ENCODE measurements at places on chromosomes 5 and 9. TPM values are rescaled to one million over a fixed set of nuclear protein-coding genes. Genes with fewer than 3 reads are reported as not detected.

- DNase-seq = no peak
Observed at GRCh38 chr9:131609099-131609830, 63.9 kb downstream of the PRRT1B start.

- no peak for DNase-seq
Observed at GRCh38 chr5:174409971-174410370, 314.4 kb upstream of the MSX2 start.

DNA sequence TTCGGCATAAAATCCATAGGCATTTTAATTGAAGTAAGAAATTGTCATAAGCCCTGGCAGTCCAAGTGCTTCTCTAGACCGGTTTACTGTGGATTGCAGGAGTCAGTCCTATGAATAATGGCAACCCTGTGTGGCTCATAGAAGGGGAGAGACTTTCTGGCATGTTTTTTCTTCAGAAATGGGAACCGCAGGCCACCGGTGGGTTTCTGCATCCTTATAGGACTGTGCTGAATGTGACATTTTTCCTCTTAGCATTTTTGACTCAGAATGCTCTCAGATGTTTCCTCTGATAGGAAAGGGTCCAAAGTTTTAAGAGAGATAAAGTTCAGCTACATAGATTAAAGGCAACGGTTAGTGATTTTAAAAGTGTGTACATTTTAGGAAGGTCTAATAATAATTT, 6.3 kb downstream of the DAPK1 start:
- DNase-seq = no peak

- no peak for DNase-seq
Observed at GRCh38 chr9:73280113-73280512, 128.4 kb downstream of the ANXA1 start.

DNA sequence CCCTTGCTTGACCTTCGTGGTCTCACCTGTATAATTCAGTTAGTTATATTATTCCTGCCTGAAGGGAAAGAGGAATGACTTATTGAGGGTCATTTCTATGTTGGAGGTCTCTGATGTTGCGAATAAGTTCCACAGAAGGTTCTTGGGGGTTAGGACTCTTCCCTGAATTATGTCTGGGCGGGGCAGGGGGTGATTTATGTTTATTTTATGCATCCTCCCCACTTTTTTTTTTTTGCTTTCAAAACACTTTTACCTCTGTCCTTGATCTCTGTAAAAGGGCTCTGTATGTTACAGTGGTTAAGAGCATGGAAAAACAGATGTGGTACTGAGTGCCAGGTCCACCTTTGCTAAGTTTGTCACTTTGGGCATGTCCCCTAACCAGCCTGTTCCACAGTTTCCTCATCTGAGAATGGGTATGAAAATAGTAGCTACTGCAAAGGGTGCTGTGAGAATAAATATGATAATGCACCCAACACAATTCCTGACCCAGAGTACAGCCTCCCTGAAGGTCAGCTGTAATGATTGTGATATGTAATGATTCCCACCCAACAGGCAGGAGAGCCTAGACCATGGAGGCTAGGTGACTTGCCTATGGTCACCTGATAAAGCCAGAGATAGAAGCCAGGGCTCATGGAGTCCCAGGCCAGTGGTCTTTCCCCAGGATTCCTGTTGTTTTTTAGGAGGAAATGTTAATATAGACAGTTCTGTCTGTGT, 54.8 kb downstream of the SLC22A5 start:
- no peak for DNase-seq

DNA sequence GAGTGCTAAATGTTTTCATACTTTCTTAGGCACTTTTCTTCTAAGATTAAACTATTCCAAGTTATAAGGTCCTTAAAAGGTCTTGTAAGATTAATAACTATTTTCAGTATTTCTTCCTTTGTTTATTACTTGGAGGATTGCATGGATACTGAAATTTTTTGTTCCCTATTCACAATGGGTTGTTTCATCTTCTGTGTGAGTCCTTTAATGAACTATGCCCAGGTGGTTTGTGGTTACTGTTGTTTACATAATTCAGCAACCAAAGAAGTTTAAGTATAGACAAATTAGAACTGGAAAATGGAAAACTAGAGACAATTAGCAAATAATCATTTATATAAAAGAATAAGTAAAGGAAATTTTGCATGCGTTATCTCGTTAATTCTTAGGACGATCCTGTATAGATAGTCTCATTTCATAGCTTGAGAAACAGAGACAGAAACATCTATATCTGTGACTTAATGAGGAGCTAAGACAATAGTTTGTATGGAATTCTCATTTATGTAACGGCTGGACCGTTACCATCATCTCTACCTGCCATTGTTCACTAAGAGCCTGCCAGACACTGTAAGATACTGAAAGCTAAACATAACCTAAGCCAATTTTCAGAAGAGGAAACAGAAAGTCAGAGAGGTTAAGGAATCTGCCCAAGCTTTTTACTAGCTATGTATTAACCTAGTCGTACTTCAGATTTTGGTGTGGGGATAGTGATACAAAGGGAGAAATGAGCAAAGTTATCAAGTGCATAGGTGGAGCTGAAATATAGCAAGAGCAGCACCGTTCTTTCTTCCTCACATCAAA, 148.2 kb downstream of the PAM start:
- DNase-seq = no peak

DNA sequence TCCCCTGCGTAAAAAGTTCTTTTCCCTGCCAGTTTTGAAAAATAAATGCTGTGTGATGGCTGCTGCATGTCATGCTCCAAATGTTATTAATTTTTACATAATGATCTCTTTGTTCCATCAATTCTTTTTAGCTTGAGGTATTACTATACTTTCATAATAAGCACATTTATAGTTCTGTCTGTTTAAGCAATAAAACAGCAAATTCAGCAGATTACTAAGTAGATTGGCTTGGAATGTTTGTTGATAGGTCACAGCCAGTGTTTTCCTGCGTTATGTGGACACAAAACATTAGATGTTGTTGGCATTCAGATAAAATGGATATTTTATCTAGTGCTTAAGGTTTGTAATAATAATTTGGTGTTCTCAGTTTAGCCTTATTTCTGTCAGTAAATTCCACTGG, 242.0 kb downstream of the KDM4C start:
- DNase-seq = no peak

GRCh38 chr5:136200130-136200529, 7.2 kb upstream of the SMIM32 start:
- DNase-seq = no peak

- DNase-seq = no peak
Observed at GRCh38 chr9:134170532-134171315, 6.4 kb upstream of the RNU6ATAC start.

The AK1 gene
- 88.4 TPM for total RNA-seq

DNA sequence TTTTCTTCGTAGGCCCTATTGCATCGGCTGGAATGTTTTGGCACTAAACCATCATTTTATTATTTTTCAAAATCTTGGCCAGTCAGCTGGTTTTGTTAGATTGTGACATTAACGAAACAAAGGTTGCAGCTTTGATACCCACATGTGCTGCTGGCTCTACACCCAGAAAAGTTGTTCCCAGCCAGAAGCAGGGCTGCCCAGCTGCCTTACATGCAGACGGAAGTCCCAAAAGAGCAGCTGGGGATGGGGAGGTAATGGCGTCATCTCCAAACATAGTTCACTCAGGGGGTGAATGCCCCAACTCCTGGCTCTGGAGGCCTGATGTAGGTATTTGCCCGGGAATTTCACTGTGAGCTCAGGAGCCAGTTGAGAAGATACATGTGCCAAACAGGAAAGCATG, 23.3 kb downstream of the TMEM171 start:
- DNase-seq = no peak

- DNase-seq = no peak
Observed at GRCh38 chr5:179373101-179373934, 28.1 kb upstream of the ADAMTS2 start.

The GPX8 gene
- total RNA-seq = 70.8 TPM

The AK6 gene
- total RNA-seq = 18.1 TPM

DNA sequence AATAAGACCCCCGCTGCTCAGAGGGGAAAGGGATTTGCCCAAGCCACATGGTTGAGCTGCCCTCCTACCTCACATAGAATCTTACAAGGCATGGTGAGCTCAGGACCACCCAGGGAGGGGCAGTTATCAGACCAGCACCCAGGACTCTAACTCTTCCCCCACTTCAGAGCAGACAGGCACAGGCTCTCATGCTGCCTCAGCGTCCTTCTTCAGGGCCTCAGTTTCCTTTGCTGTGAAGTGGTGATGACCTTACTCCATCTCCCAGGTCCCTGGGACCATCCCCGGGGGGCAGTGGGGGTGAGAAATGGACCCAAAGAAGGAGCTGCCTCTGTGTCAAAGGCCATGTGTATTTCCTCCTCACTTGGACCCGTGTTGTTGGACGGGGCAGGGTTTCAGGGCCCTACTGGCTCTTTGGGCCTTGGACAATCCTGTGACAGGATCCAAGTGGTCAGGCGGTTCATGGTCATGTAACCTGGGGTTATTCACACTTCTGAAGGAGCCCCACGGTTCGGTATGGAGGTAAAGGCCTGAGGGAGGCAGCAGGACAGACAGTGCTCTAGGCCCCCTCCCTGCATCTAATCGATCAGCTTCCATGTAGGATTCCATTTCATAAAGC, 31.7 kb upstream of the CSF1R start:
- no peak for DNase-seq

GRCh38 chr5:94627191-94627590, 8.7 kb downstream of the SLF1 start:
- DNase-seq = no peak

The C9orf43 gene
- 0.48 TPM for total RNA-seq

The ANKRD34B gene
- 0.05 TPM for total RNA-seq

DNA sequence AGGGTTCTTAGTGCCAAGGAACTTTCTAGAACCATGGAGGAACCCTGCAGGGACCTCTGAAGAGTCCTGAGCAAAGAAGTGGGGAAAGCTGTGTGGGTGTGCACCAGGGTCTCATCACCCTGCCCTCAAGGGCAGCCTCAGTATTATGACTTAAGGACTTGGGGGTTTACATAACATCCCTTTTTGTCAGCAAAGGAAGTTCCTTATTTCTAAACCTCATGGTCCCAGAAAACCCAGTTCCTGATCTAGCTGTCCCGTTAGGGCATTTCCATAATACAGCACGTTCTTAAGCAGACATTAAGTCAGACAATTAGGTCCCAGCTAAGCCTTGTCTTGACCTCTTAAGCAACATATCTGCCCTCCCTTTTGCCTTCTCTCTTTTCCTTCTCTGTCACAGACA, 57.3 kb downstream of the DAPK1 start:
- no peak for DNase-seq
